Amniotic stem cell (primary cell): ENCODE measurements at places on chromosomes 2 and 18.

DNA sequence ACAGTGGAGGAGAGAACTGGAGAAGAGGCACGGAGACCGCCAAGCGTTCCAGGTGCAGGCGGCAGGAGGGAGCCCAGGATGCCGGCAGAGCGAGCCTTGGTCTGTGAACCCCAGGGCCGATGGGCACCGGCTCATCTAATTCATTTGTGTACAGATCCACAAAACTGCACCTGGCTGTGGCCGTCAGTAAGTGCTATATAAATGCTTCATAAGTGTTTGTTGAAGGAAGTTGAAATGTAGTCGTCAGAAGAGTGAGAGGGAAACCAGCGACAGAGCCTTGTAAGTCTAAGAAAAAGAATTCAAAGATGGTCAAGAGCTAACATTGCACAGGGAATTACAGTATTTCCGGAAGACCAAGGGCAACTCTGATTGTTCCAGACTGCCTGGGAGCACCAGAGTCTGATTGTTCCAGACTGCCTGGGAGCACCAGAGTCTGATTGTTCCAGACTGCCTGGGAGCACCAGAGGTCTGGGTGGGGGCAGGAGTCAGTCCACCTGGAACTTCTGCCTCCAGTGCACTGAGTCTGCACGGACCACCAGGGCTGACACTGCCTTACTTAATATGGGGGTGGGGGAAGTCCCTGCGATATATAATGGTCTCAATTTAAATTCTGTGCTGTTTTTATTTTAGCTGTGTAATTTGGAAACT lies 112.3 kb downstream of the BCL2 start:
- DNase-seq: no peak

DNA sequence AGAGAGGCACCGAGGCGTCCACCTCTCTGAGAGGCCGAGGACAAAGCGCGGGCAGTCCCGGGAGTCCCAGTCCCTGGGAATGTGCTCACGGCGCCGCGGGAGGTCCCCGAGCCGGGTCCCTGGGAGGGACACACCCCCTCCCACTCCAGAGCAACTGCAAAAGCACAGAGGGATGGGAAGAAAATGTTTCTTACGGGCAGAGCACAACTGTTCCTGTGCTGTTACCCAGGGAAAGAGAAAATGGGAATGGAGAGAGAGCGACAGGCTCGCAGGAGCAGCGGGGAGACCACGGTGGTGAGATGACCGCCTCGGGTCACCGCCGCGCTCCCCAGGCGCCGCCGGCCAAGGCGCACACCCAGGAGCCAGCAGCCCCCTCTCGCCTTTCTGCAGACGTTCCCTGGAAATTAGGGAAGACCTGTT lies 1.2 kb upstream of the BCL11A start:
- DNase-seq: no peak

- DNase-seq: no peak
Observed at GRCh38 chr2:233426619-233427342, 72.5 kb downstream of the DGKD start.

DNA sequence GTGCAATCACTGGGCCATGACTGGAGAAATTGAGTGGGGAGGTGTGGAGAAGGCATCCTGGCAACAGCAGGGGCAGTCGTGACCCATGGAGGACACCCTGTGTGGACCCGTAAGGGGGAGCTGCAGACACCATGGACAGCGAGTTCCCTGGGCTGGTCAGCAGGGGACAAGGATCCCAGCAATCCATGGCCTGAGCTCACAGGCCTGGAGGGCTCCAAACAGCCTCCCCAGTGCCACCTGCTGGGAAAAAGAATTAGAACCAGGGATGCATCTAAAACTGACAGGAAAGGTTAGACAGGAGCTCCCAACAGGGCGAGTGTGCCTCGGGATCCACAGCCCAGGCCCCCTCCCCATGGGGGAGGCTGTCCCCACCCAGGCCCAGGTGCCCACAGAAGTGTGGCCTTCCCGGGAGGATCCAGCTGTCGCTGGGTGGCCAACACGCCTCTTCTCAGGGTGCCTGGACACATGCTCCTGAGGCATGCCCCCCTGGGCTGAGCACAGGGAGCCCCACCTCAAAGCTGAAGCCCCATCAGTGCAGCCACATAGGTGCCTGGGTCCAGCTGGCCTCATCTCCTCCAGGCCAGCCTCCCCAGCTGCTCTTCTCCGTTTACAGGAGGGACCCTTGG lies 20.5 kb upstream of the KIF1A start:
- DNase-seq: peak; percentile 35

DNA sequence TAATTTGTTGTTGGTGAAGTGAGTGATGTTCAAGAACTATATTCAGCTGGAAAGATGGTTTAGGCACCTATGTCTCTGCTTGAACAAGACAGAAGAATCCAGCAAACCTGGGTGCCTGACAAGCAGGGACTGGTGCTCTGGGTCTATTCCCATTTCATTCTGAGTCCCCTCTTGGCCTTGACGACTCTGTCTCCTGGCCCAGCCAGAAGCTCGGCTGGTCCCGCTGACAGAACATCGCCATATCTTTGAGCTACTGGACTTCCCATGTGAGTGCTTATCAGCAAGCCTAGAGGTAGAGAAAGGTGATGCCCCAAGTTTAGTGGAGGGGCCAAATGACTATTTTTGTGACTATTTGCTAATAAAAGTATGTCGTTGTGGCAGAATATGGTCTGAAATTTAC lies 48.2 kb downstream of the SDC1 start:
- DNase-seq: no peak

GRCh38 chr2:35343135-35343534 lies 1012.4 kb upstream of the CRIM1 start:
- no peak for DNase-seq

GRCh38 chr2:235083822-235084221 lies 132.0 kb downstream of the SH3BP4 start:
- DNase-seq: no peak

DNA sequence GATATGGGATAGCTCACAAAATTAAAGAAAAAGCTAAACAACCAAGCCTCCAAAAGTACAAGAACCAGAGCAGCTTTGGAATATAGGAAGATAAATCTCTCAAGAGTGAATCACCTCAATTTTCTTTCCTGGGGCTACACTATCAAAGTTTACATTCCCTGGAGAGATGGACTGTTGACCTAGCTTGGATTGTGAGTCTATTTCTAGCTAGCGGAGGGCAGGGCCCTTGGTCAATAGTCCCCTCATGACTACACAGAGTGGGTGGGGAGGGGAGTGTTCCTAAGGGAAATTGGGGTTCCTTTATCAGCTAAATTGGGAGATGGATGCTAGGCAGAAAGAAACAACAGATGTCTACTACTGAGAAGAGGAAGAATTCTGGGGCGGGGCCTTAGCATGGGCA lies 29.9 kb upstream of the EIF2AK3 start:
- no peak for DNase-seq
